ENCODE measurements at places on chromosomes 3 and 15.

DNA sequence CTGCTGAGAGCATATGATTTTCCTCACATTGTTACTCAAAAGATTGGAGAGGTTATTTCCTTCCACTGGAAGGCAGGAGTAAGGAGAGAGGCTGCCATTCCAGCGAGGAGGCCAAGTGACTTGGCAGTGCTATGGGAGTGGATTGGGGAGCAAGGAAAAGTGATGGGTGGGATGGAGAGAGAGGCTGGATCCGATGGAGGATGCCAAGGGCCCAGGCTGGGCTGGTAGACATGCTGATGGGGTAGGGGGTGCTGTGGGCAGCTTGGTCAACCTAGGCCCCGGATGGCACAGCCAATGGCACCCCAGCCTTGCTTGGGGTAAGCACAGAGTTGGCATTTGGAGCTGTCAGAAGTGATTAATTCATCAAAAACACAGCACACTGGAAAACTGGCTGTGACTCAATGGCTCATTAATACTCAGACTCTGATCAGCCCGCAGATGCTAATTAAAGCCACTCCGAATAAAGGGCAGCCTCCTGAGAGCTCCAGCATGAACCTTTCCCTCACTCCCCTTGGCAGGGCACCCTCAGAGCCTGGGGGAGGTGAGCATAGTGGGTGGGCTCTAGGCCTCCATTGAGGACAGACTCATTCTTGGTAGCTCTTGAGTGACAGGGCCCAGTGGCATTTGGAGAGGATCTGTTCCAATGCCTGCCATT, 22.1 kb upstream of the SLC6A1 start:
- no peak for DNase-seq

DNA sequence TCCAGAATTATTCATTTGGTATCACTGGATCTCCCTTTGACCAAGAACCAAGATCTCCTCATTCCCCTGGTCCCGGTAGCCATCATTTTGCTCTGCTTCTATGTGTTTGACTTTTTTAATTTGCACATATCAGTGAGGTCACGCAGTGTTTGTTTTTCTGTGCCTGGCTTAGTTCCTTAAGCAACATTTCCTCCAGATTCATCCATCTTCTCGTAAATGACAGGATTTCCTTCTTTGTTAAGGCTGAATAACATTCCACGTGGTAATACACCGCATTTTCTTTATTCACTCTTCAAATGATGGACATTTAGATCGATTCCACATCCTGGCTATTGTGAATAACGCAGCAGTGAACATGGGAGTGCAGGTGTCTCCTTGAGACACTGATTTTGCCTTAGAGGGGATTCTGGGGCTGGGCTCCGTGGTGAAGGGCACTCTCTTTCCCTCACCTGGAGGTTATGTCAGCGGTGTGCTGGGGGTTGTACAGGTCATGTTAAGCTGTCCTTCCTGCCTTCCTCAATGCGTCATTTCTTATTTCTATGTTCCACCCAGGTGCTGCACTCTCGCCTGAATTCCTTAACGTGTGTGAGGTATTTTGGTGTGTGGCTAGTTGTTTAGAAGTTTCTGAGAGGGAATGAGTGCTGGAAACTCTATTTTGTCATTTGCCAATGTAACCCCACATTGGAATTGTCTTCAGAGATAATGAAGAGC, 212.2 kb downstream of the LPP start:
- peak; percentile 78 for DNase-seq

- DNase-seq = no peak
Measured at GRCh38 chr3:156145866-156146265, 25.5 kb downstream of the KCNAB1 start.

DNA sequence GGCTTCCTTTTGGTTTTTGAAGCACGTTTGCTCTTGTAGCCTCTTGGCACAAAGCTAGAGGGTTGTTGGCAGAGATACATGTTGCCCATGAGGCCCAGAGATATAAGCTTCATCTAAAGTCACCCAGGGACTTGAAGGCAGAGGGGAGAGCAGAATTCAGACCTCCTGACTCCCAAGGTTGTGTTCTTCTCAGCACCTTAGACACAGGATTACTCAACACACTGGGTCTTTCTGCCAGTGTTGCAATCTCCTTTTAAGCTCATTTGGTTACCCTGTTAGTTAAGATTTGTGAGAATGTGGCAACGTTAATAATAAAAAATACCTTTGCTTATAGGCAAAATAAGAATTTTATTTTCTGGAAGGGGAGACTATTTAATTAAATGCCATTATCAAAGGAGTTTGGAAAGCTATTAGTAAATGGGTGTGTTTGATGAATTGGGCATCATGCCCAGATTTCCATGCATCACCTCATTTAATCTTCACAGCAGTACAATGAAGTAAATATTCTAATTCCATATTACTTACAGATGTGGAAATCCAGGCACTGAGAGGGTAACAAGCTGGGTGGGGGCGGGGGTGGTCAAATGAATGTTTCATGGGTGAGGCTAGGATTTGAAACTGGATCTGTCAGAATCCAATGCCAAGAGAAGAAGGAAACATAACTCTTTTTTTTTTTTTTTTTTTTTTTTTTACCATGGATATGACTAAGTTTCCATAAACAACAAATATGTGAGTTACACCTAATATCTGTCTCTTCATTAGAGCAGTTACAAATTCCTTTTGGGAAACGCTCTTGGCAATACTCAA, 183.3 kb downstream of the NR1D2 start:
- DNase-seq = no peak

GRCh38 chr3:77945320-77945719, 905.4 kb downstream of the ROBO2 start:
- DNase-seq = no peak

- DNase-seq = no peak
Measured at GRCh38 chr15:62805502-62805901, 237.0 kb upstream of the TPM1 start.
